ENCODE measurements at places on chromosomes 6 and 20.
A peak's percentile ranks its signal among the peaks of the same experiment; 100 is the strongest.

DNA sequence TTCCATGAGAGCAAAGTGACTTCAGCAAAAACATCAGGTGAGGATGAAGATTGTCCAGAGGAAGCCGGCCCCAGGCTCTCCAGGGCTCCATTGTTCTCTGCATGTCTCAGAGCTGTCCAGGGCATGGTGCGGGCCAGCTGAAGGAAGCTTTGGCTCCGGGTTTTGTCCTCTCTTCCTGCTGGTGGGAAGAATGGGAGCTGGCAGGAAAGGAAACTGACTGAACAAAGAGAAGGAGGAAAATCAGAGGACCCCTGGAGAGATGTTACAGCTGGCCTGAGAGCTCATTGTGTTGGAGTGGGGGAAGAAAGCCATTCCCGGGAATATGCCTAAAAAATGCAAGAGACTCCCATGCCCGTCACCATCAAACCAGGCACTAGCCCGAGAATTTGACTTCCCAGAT lies 27.1 kb downstream of the PRND start:
- DNase-seq: no peak

DNA sequence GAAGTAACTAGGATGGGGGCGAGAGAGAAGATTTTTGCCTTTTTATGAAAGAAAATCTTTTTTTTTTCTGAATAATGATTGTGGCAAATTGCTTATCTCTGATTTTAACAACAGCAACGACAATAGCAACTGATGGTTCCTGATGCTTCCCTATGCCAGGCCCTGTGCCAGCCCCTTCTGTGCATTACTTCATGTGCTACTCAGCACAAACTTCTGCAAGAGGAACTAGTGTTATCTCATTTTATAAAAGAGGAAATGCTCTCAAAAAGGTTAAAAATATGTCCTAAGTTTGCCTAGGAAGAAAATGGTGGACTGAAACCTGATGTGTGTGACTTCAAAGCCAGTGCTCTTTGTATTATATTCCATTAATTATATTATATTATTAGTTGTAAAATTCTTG lies 74.0 kb upstream of the RALGAPA2 start:
- no peak for DNase-seq

DNA sequence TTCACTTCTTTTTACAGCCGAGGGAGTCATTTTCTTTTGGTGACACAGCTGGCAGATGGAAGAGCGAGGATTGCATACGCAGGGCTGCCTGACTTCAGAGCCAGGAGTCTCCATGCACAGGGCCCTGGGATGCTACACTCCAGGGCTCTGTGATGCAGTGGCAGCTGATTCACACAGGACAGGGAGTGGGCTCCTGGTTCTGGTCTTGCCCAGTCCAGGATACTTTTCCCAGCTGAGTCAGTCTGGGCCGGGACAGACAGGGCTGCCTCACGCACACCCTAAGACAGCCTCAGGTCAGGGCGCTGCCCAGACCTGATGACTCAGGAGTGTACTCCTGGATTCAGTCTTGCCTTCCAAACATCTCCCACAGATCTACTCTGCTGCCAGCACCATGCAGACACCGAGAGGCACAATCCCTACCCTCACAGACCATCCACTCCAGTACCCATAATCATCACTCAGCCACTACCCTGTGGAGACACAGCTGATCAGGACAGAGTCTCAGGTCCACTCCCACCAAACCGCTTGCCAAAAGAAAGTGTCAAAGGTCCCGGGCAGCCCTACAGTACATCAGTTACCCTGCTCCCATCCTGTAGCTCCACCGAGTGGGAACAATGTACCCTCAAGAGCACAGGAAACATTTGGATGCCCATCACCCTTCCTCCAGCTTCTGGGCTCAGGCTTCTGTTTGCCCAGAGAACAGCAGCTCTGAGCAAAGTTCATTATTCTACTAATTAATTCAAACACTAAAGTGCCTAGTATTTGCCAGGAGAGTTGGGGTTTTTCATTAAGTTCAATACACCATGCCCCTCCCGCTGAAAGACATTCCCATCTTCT lies 11.5 kb downstream of the SDC4 start:
- DNase-seq: no peak

DNA sequence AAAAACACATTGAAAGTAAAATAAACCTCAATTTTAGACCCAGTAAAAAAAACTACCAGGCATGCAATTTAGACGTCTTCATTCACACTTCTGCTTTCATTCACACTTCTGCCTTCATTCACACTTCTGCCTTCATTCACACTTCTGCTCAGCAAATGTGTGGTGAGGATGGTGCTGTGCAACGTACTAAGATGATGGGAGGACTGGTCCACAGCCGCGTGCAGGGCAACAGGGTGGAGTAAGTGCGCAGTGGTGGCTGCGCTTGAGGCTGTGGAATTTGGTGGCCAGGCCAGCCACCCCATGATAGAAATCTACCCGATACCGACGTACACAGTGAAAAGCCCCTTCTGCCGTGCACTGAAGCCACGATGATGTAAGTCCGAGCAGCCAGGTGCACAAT lies 114.3 kb upstream of the CD93 start:
- DNase-seq: no peak

- no peak for DNase-seq
Observed at GRCh38 chr6:108497883-108498282, 62.8 kb upstream of the FOXO3 start.

DNA sequence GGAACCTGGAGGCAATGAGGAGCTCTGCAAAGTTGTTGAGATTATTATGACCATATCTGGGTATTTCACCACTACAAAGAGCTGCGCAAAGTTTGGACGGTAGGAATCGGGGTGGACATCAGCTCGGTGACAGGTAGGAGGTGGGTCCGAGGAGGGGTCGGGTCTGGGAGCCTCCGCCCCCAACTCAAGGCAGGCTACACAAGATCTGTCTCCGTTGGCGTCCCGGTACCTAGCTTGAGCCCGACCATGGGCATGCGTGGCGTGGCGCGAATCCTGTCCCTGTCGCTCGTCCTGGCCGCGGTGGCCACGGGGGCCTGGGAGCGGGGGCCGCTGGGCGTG lies 40.2 kb upstream of the ZNFX1 start:
- no peak for DNase-seq

DNA sequence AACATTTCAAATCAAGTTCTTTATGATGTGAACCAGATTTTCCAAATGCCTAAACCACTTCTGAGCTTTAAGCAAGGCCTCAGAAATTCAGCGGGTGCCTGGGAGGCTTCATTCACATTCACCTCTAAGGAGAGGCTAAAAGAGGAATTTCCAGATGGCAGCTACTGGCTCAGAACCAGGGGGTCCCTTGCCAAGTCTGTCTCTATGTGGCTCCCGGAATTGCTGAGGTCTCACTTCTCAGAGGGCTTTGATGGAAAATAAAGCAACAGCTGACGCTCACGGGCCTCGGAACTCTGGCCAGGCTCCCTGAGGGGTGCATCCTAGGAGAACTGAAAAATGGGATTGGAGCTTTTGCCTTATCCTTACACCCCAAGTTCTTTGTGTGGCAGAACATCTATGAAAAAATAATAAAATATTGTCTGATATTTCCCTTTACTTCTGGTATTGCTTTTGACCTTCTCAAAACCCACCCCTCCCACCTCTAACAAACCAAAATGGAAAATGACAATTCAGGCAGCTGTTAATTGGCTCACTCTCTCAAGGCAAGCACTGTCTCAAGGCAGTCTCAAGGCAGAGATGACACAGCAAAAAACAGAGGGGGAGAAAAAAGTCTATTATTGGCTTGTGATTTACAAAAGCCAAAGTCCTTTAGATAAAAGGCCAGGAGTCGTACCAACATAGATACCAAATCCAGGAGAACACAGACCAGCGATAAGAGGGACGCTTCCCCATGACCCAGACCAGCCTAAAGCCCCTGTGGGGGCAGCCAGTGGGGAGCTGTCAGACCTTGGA lies 21.8 kb upstream of the LRRN4 start:
- DNase-seq: peak; percentile 71

DNA sequence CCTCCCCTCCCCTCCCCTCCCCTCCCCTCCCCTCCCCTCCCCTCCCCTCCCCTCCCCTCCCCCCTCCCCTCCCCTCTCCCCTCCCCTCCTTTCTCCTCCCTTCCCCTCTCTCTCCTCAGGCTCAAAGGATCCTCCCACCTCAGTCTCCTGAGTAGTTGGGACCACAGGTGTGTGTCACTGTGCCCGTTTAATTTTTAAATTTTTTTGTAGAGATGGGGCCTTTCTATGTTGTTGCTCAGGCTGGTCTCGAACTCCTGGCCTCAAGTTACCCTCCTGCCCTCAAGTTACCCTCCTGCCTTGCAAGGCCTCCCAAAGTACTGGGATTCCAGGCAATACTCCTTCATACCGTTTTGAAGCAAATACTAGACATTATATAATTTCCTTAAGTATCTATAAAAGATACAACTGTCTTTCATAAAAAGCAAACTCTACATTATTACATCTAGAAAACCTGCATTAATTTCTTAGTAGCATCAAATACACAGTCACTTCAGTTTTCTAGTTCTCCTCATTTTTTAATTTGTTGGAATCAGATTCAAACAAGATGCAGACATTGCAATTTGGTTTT lies 39.8 kb downstream of the NCOA3 start:
- no peak for DNase-seq

DNA sequence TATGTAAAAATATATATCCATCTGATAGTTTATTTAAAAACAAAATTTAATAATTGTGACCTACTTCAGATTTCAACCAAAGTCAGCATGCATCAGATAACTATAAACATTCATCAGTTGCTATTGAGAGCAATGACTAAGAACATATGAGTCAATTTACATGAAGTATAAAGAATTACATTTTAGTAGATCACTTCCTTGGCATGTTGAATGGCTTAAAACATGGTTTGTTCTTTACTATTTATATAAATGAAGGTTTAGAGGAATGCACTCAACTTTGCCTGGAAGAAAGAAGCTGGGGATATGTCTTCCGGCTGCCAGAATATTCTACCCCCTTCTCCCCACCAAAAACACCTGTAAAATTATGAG lies 6.4 kb upstream of the FAM217A start:
- DNase-seq: no peak

GRCh38 chr6:152127432-152128165 lies 320.1 kb downstream of the ESR1 start:
- DNase-seq: no peak

DNA sequence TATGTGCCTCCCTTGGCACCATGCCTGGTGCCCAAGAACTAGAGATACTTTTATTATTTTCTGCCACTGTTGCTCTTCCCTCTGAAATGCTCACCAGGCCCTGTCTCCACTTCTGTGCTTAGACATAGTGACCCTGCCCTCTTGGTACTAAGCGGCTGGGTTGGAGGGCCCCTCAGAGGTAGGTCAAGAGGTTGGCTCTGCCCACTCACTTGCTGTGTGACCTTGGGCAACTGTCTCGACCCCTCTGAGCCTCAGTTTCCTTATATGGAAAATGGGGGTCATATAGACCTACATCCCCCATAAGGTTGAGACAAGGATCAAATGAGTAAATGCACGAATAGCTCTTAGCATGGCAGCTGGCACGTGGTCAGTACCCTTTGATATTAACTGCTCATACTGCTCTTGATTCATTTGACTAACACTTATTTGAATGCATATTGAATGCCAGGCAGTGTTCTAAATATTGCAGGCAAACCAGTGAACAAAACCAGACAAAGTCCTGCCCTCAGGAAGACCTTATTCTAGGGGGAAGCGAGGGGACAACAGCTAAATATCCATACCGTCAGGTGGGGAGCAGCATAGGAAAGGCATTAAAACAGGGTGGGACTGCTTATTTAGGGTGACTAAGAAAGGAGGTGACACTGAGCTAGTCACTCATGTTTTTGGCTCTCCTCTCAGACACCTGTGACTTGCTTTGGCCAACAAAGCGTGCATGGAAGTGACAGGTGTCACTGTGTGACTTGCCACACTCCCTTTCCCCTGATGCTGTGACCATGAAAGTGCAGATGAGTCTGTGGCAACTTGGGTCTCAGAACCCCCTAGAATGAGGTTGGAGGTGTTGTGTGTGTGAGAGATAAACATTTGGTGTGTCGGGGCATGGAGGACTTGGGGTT lies 14.3 kb upstream of the SPO11 start:
- no peak for DNase-seq

DNA sequence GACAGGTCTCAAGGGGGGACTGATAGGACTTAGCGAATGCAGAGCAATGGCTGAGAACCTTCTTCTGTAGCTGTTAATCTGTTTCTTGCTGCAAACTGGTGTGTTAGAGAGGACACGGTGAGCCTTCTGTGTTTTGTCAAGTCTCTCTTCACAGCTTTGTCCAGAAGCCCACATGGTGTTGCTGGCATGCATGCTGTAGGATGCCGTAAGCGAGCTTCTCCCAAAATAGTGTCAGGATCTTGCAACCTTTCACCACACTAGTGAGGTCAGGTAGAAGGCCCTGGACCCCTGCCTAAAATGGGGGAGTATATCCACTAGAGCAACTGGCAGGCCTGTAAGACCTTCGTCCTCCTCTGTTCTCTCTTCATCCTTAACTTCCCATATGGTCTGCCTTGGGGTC lies 51.9 kb upstream of the GLP1R start:
- DNase-seq: no peak

DNA sequence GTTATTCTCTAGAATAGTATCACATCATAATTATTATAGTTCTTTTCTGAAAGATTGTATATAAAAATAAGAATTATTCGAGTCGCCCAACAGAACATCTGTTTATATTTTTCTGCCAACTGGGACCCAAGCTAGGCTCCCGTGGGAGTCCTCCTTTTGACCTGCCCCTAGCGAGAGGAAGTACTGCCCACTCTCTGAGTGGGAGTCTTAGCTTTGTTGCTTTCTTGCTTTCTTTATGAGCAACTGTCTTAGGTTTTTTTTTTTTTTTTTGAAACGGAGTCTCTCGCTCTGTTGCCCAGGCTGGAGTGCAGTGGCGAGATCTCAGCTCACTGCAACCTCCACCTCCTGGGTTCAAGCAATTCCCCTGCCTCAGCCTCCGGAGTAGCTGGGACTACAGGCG lies 202.0 kb upstream of the ZNF184 start:
- no peak for DNase-seq

- DNase-seq: peak; percentile 74
Observed at GRCh38 chr6:134115715-134116074, 63.3 kb upstream of the SLC2A12 start.

DNA sequence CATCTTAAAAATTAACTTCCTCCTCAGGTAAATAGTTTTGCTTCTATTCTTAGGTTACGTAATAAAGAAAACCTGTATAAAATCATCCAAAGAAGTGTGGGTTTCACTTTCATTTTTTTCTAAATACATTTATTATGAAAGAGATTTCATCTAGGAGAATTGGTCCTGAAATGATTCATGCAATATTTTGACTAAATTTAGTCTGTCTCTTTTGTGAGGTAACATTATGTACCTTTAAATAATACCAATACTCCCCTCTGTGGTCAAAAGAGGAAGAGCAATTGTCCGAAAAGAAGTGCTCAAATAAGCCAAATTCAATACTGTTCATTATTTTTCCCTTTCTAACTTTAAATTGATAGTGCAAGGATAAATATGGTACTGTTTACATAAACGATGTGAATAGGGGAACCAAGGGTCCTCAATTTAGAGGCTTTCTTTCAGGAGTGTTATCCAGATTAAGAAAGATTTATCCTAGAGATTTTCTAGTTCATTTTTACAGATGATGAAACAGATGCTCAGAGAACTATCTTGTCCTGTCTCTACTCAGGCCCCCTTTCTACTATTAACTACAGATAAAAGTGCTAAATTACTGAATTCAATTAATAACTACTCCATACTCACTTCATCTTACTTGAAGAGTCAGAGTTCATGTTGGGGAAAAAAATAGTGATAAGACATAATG lies 26.2 kb downstream of the CYP39A1 start:
- DNase-seq: peak; percentile 57

- DNase-seq: peak; percentile 59
Observed at GRCh38 chr6:166775180-166775922, 148.3 kb upstream of the RPS6KA2 start.

GRCh38 chr20:14723614-14724013 lies 386.2 kb upstream of the FLRT3 start:
- DNase-seq: no peak
